ENCODE measurements at places on chromosomes 12 and 14. TPM values are rescaled to one million over a fixed set of nuclear protein-coding genes. Genes with fewer than 3 reads are reported as not detected.

Gene CARMIL3
- total RNA-seq: 7.1 TPM

Gene TMTC1
- total RNA-seq: 14.5 TPM

Gene ZNF740
- total RNA-seq: 7.1 TPM

Gene ETFBKMT
- 1.8 TPM for total RNA-seq

Gene HOXC13
- 9.8 TPM for total RNA-seq

Gene SLC4A8
- total RNA-seq: 0.04 TPM

Gene GYS2
- not detected for total RNA-seq
